M059J (cell line): ENCODE measurements at places on chromosomes 13 and 19.

DNA sequence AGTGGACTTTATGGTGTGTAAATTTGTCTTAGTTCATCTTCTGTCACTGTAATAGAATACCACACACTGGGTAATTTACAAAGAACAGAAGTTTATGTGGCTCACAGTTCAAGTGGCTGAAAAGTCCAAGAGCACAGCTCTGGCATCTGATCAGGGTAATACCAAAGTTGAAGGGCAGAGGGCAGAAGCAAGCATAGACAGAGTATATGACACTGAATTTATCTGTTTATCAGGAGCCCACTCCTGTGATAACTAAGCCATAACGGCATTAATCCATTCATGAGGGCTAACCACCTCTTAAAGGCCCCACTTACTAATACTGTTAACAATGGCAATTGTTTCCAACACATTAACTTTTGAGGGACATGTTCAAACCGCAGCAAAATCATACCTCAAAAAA, 4.0 kb upstream of the RFXAP start:
- peak; percentile 9 for DNase-seq

GRCh38 chr13:33017323-33017929, 1.2 kb downstream of the KL start:
- no peak for DNase-seq

GRCh38 chr19:2574478-2574931, 98.6 kb downstream of the GADD45B start:
- no peak for DNase-seq

- no peak for DNase-seq
Observed at GRCh38 chr19:51006406-51006805, 5.0 kb upstream of the KLK8 start.

- peak; percentile 41 for DNase-seq
Observed at GRCh38 chr13:26327940-26328725, 74.2 kb downstream of the CDK8 start.
